ENCODE measurements at places on chromosomes 6 and 20.
A peak's percentile ranks its signal among the peaks of the same experiment; 100 is the strongest.

GRCh38 chr6:35359744-35360348 lies 17.5 kb downstream of the PPARD start:
- DNase-seq: no peak

- no peak for DNase-seq
These were observed 46.0 kb downstream of the TFEB start for GRCh38 chr6:41689171-41690008.

GRCh38 chr20:57579898-57580447 lies 19.1 kb downstream of the PCK1 start:
- DNase-seq: no peak

DNA sequence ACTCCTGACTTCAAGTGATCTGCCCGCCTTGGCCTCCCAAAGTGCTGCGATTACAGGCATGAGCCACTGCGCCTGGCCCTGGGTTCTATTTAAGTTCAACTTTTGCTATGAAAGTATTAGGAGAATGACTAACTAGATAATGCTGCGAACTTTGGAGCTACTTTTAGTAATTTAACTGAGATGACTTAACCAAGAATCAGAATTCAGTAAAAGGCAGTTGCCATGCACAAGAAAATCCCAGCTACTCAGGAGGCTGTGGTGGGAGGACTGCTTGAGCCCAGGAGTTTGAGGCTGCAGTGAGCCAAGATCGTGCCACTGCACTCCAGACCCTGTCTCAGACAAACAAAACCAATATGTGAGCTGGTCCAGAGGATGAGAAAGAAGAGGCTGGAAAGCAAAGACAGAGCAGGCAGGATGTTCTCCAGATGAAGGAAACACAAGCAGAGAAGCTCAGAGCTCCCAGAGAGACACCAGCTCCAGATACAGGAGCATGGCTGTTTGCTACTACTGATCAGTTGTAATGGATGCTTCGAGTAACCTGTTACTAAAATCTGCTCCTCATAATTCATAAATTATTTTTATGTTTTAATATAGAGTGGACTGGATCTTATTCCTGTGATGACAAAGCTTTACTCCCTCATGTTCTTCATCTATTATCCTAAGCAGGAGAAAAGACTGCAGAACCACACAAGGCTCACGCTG lies 23.9 kb downstream of the ZNF217 start:
- DNase-seq: no peak

- no peak for DNase-seq
These were observed 53.7 kb downstream of the ANKRD60 start for GRCh38 chr20:58174708-58175280.

DNA sequence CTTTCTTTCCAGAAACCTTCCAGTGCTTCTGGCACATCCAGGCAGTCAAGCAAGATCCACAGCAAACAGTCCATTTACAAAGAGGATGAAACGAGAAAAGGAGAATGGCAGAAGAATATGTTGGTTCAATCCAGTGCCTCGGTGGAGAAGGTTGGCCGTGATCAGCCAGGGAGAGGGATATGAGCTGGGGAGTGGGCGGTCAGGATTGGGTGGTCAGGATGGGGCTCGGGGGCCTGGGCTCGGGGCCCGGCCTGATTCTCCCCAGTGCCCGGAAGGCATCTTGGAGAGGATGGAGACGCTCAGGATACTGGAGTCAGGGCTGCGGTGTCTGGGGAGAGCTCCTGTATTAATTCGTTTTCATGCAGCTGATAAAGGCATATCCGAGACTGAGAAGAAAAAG lies 61.3 kb downstream of the EFCAB8 start:
- no peak for DNase-seq

DNA sequence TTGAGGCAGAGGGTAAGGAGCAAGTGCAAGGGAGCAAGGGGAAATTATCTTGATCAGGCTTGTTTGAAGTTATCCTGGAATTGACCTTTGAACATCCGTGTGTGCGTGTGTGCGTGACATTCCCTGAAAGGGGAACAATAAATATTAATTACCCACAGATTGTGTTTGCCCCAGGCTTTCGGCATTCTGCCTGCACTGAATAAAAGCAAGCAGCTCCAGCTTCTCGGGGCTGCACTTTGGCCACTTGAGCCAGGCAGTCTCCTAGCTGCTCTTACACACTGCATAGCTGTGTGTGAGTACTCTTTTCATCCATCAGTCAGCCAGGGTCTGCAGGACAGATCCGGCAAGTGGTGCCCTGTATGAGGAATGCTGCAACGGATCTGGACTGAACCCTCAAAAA lies 107.7 kb upstream of the BTN3A2 start:
- no peak for DNase-seq

- no peak for DNase-seq
These were observed 60.1 kb downstream of the CLIC5 start for GRCh38 chr6:45955597-45955996.

GRCh38 chr20:32366380-32366779 lies 8.2 kb downstream of the ASXL1 start:
- DNase-seq: no peak

- no peak for DNase-seq
These were observed 11.4 kb downstream of the FOXS1 start for GRCh38 chr20:31833931-31834521.

DNA sequence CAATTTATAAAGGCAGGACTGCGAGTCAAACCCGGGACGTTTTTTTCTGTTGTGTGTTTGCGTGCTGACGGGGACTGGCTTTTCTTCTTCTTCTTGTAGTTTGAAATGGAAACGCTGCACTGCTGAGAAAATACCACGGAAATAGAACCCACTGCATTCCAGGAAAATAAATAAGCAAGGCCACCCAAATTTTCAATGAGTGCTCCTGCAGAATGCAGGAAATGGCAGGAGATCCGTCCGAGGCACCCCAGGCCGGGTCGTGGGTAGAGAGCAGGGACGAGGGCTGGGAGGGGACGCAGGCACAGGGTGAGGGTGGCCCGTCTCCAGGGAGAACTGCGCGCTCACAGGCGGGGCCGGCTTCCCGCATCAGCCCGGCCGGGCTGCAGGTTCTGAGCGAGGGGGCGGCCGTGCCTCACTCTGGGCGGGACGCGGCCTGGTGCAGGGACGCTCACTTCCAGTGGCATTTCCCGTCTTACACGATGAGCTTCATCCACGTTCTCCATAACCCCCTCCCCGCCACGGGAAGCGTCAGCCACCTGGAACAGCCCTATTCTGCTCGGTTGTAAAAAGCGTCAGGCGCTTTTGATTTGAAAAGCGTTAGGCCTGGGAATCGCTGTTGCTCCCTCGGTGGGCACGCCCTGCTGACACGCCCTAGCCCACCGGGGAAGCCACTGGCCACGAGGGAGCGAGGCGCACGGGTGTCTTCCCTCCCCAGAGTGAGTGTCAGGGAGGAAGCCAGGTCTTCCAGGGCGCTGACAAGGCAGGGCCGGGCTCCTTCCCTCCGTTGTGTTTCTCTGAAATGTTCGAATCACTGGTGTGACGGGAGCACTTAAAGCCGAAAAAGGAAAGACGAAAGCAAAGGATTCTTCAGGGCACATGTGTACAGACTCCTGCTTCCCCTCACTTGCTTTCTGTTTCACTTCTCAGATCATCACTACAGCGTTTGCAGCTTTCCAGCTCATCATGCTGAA lies 17.9 kb upstream of the EXOC2 start:
- DNase-seq: peak; percentile 43

GRCh38 chr6:168526841-168527281 lies 85.9 kb downstream of the SMOC2 start:
- no peak for DNase-seq

- no peak for DNase-seq
These were observed 76.8 kb upstream of the ARMC2 start for GRCh38 chr6:108771421-108771820.

- DNase-seq: no peak
These were observed 1343.6 kb upstream of the CITED2 start for GRCh38 chr6:140718021-140718420.

DNA sequence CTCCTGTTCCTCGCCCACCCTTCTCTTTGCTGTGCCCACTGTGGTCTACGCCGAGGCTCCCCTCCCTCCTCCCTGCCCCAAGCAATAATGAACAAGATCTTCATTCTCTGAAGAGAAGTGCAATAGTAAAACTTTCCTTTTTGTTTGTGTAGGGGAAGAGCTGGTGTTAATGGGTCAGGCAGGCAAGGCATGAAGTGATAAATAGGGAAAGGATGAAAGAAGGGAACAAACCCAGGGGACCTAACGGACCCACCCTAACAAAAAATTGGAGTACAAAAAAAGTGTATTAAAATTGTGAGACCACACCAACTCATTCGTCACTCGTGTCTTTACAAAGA lies 66.9 kb downstream of the ZBTB2 start:
- no peak for DNase-seq

DNA sequence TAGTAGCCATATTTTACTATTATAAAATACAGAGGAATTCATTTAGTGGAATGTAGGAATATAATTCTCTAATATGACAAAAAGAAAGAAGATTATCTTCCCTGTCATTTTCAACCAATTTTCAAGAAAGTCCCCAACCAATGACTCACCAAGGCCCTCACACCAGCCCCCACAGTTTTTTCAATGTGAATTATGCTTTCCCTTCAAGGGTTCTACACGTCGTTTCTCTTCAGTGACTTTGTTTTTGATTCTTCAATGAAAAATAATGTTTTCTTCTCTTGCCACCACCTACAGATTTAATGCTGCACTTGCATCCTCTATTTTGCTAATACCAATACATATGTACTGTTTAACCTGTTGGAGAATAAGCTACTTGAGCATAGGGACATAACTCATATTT lies 841.3 kb downstream of the PHF3 start:
- no peak for DNase-seq

- DNase-seq: no peak
These were observed 46.3 kb downstream of the SHLD1 start for GRCh38 chr20:5796331-5797040.

- DNase-seq: no peak
These were observed 862 bp upstream of the TFAP2C start for GRCh38 chr20:56628015-56628872.

DNA sequence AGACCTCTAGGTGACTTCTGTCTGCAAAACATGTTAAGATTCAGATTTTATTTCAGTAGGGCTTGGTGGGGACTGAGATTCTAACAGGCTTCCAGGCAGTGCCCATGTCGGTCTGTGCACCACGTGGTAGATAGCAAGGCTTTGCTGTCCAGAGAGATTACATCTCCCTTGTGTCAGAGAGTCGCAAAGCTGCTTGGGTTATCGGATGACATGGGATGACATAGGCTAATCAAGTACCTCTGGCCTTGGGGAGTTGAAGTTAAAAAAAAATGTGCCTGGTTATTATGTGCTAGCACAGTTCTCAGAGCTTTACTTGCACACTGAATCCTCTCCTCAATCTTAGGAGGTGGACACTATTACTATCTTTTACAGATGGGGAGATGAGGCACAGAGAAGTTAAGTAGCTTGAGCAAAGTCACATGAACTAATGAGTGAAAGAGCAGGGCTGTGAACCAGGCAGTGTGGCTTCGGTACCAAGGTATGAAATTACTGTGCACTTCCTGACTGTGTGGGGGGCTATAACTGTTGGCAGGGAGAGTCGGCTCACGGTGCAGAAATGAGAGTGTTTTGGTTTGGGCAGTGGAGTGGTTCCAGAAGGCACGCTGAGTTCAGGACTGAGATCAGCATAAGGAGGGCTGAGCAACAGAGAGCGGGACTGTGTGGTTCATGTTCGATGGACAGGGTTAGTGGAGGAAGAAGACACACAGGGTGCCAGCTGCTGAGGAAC lies 41.1 kb downstream of the FARS2 start:
- no peak for DNase-seq

DNA sequence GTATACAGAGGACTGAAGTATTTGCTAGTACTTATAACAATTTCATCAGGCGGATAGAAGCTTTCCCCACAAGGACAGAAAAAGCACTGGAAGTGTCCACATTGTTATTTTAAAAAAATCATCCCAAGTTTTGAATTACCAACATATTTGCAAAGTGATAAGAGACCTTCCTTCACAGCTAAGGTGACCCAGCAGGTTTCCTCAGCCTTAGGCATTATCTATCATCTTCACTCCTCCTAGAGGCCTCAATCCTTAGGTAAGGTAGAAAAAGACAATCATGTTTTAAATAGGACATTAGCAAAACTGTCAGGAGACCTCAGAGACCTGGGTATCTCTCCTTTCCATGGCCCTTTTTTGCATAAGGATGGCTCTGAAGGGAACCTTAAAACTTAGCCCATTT lies 72.5 kb upstream of the CHD6 start:
- no peak for DNase-seq
